Left lung (tissue), 14 donors: ENCODE measurements at places on chromosomes 1 and 21. TPM values are rescaled to one million over a fixed set of nuclear protein-coding genes. Genes with fewer than 3 reads are reported as not detected.

Gene RCSD1
- 12.2 TPM for total RNA-seq

Gene VWA5B1
- 0.15 TPM for total RNA-seq

Gene FAM72A
- 5.0 TPM for total RNA-seq

Gene SPRR2F
- total RNA-seq: not detected

Gene DCST1
- total RNA-seq: not detected

Gene SMCP
- not detected for total RNA-seq

DNA sequence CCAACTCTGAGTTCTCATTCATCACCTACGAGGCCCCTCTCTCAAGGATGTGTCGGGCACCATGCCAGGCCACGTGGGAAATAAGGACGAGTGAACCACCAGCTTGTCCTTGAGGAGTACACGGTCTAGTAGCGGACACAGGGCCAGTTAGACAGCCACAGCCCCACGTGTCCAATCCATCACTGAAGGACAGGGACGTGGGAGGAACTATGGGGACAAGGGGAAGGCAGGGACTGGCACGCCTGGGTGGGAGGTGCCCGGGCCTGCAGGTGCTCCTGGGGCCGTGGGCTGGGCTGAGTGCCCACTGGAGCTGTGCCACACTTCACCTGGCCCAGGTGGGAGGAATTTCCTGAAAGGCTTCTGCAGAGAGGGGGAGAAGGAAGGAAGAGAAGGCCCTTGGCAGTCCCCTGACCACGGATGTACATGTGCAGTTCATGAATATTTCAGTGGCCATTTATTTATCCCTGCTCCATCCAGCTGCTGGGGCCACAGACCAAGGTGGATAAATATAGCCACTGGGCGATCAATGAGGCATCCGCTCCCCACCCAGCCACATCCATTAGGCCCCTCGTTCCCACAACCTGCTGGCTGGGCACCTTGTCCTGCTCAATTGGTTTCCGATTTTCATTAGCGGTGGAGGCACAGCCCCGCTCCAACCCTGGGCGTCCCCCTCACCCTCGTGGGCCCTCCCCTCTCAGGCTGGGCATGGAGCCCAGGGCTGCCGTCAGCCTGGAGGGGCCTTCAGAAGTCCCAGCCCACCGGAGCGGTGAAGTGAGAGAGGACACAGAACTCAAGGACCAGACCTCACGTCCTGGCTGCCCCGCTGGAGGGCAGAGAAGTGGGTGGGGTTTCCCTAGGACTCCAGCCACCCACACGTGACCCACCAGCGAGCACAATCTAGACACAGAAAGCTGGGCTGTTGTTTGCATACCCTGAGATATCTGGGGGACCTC, 59.5 kb downstream of the CASZ1 start:
- peak; percentile 63 for DNase-seq

GRCh38 chr21:34337741-34338140, 26.1 kb upstream of the KCNE2 start:
- no peak for DNase-seq

DNA sequence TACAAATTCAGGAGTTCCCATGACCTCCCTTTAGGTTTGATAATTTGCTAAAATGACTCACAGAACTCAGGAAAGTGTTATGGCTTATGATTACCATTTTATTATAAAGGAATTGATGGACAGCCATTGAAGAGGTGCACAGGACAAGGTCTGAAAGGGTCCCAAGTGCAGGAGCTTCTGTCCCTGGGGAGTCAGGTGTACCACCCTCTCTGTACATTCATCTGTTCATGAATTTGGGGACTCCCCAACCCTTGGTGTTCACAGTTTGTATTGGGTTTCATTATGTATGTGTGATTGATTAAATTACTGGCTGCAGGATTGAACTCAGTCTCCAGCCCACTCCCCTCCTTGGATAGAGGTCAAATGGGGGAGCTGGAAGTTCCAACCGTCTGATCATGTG, 10.8 kb upstream of the IL10RB start:
- no peak for DNase-seq

DNA sequence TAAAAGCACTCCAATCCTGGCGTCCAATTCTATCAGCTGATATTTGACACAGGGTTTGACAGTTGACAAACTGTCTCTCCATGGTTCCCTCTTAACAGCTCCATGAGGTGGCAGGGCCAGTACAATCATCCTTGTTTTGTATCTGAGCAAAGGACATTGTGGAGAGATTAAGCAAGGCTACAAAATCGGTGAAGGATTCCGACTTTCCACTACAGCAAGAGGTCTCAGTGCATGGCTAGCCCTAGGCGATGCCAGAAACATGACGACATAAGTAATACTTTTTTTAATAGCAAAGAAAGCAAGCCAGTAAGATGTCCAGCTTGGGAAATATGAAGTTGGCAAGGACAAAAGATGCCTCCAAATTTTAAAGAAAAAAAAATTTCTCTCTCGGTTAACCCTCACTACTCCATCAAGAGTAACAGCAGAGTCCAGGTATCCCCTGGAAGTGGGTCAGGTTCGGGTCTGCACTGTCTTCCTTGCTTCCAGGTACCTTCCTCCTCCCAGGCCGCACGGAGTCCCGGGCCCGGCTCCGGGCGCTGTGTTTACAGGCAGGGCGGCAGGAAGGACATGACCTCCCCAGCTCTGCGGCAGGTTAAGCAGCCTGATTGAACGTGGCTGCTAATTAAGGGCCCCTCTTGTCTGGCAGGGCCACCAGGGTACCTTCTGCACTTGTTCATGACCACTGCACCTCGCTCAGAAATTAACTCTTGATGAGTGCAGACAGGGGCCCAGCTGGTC, 106.1 kb downstream of the SIM2 start:
- peak; percentile 18 for DNase-seq

- DNase-seq: no peak
Observed at GRCh38 chr1:237428809-237429208, 386.8 kb downstream of the RYR2 start.

DNA sequence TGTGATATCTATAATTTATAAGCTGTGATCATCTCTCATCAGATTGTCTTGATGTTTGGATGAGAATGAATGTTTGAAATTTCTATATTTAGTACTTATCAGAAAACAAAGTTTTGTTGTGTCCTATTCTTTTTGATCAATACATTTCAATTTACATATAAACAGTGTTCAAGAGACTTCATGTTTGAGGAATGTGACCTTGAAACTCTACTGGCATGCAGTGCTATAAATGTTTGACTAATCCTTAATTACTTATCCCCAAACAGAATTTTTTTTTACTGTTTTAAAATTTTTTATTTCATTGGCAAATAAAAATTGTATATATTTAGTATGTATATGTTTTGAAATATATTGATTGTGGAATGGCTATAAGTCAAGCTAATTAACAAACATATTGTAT, 1.5 kb upstream of the PRKAA2 start:
- no peak for DNase-seq

GRCh38 chr21:14686466-14687267, 140.6 kb upstream of the SAMSN1 start:
- DNase-seq: no peak

- no peak for DNase-seq
Observed at GRCh38 chr1:244866355-244866754, 2.0 kb upstream of the HNRNPU start.
